ENCODE measurements at places on chromosomes 6 and 20. TPM values are rescaled to one million over a fixed set of nuclear protein-coding genes. Genes with fewer than 3 reads are reported as not detected.

Gene PACRG
- not detected for total RNA-seq

Gene C6orf163
- total RNA-seq: 0.34 TPM

Gene FAM83C
- total RNA-seq: not detected

Gene TREM1
- total RNA-seq: 0.15 TPM
